ENCODE measurements at places on chromosomes 1 and 21. TPM values are rescaled to one million over a fixed set of nuclear protein-coding genes. Genes with fewer than 3 reads are reported as not detected.

DNA sequence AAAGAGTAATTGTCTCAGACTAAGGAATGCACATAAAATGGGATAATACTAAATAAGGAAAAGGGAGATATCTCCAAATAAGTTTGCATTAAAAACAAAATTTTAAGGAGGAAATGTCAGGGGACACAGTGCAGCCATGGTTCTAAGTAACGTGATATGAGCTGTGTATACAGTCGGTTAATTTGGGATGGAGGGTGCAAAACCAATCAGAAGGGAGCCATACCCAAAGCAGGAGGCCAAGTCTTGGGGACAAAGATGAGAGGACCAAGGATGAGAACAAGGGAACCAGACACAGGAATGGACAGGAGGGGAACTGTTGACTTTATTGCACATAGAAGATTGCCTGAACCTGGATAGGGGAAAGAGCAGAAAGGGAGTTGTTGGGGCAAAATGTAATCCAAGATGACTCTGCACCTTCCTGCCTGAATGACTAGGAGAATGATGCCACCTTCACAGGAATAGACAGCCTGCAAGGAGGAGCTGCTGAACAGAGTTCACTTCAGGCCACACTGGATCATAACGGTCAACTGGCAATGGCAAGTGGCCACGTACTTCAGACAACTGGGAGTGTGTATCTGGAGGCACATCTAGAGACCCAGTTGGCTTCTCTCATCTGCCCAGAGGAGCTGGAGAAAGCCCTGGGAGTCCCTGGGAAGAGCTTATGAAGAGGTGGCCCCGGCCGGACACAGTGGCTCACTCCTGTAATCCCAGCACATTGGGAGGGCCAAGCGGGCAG, 22.0 kb upstream of the BOLA1 start:
- DNase-seq = no peak

The NUP210L gene
- 0.18 TPM for total RNA-seq

GRCh38 chr1:230422221-230422981, 3.7 kb downstream of the PGBD5 start:
- no peak for DNase-seq

GRCh38 chr1:78622548-78622947, 2.3 kb downstream of the IFI44L start:
- no peak for DNase-seq

GRCh38 chr1:17637055-17637454, 97.6 kb downstream of the ARHGEF10L start:
- DNase-seq = no peak

Data from Peyer's patch (tissue), 4 donors.